NCI-H2227 treated with DMSO at 0.1 percent for 48 hours (cell line): ENCODE measurements at places on chromosomes 2 and 18.

DNA sequence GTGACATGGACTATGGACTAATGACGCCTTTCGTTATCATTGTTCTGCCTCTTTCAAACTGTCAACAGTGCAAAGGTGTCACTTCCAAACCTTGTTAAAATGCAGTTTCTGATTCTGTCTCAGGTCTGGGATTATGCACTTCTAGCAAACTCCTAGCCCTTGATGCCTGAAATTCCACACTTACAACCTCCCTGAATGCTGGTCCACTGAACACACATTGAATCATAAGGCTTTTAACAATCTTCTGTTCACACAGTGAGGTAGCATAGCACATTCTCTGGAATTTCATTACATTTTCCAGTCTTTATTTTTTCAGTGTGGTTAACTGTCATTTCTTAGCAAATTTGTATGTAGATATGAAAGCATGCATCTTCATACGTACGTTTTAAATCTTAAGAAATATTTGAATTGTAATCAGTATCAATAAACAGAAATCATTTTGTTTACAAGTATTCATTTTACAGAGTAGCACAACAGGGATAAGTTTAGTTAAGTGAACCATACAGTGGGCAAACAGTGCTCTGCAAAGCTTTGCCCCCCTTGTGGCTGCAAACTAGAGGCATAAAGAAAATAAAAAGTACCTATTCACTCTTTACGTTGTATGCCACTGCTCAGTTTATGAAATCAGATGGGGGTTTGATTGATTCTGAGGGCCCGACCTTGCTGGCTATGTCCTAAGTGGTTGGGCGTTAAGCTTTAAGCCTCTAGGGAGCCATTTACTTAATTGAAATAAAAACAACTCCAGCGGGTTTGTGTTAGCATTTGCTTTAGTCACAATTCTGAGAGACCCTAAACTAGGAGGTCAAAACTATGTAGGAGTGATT lies 250.8 kb downstream of the LRRTM1 start:
- DNase-seq: peak; percentile 61

- DNase-seq: no peak
Measured at GRCh38 chr2:64711252-64711800, 57.6 kb upstream of the SERTAD2 start.

DNA sequence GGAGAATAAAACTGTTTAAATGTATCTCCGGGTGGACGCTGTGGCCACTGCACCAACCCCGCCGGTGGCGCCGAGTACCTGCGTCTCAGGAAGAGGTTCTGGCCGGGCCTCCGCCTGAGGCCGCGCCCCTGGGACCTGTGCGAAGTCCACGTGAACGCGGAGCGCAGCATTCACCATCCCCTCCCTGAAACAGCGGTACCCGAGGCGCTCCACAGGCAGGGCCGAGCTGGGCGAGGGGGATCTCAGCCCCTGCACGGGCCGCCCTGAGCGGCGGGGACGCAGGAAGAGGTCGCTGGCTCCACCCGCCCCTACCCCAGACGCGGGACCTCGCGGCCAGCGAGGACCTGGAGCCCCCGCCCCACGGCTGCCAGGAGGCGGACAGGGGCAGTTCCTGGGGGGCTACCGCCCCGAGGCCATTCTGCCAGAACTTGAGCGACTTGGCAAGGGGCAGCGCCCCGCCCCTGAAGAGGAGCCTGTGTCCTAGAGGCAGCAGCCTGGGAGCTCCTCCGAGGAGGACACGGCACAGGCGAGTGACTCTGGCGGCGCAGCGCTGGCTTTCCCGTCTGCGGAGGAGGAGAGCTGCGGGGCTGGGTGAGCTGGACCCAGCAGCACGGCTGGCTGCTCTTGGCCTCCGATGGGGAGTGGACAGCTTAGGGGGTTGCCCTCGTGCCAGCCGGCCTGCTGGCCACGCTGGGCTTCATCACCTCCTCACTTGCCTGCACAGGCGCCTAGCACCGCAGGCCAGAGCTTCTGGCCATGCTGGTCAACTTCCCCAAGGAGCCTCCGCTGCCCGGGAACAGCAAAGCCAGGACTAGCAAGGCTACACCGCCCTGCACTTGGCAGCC lies 9.7 kb upstream of the TEKT4 start:
- DNase-seq: no peak

- no peak for DNase-seq
Measured at GRCh38 chr18:54801374-54801773, 26.9 kb upstream of the RAB27B start.

GRCh38 chr18:36015629-36016028 lies 43.1 kb downstream of the RMP24 start:
- DNase-seq: no peak
